ENCODE measurements at places on chromosomes 1 and 21.

DNA sequence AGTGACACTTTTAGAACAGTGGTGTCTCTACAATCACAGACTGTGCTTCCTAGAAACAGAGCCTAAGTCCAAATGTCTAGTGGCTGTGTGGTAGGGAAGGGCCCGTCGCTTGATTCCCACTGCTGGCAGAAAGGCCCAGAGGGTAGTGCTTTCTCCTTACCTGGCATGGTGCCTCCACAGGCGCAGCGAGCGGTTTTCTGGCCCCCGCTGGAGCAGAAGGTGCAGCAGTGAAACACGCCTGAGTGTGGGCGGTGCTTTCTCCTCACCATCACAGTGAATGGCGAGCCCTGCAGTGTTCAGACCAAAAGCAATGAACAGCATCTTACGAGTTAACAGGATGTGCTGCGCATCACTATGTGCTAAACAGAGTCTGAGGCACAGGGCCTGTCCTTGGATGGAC is 8.3 kb downstream of the TRIM45 start:
- no peak for DNase-seq

- no peak for DNase-seq
These were observed 107.5 kb upstream of the CLDN14 start for GRCh38 chr21:36587388-36587787.

GRCh38 chr1:206455289-206455665 is 15.0 kb upstream of the IKBKE start:
- DNase-seq: no peak

- no peak for DNase-seq
These were observed 45.4 kb downstream of the KIF26B start for GRCh38 chr1:245200146-245200545.

GRCh38 chr1:94698356-94698755 is 121.8 kb upstream of the SLC44A3 start:
- DNase-seq: no peak

- no peak for DNase-seq
These were observed 297.2 kb upstream of the PLXNA2 start for GRCh38 chr1:208541225-208541855.

DNA sequence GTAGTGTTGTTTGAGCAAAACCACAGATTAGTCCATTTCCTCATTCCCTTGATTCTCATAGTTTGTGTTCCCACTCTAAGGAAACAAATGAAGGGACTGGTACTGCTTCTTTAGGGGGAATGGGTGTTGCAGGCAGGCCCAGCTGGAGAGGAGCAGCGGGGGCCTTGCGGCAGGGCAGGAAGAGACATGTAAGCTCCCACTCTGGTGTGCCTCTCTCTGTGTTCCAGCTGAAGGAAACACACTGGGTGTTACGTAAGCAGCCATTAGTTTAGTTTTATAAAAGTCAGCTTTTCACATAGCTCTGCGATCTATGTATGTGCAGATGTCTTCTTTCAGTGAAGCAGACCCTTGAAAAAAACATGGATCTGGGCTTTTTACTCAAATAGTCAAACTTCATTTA is 99.5 kb downstream of the CACHD1 start:
- DNase-seq: no peak

DNA sequence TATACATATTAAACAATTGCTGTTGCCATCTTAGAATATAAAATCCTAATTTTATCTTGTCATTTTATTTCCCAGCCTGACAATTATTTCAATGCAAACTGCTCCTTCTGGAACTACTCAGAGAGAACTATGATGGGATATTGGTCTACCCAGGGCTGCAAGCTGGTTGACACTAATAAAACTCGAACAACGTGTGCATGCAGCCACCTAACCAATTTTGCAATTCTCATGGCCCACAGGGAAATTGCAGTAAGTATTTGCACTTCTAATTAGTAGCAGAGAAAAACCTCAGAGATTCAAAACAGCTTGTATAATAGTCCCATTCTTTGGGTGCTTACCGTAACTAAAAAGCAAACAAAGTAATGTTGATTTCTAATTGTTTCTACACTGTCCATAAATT is 167.2 kb downstream of the ADGRL2 start:
- DNase-seq: no peak

GRCh38 chr1:156081917-156082308 is 352 bp downstream of the MEX3A start:
- peak; percentile 16 for DNase-seq

GRCh38 chr1:24364605-24364974 is 45.4 kb downstream of the GRHL3 start:
- no peak for DNase-seq

GRCh38 chr1:198173832-198174231 is 17.0 kb downstream of the NEK7 start:
- no peak for DNase-seq

DNA sequence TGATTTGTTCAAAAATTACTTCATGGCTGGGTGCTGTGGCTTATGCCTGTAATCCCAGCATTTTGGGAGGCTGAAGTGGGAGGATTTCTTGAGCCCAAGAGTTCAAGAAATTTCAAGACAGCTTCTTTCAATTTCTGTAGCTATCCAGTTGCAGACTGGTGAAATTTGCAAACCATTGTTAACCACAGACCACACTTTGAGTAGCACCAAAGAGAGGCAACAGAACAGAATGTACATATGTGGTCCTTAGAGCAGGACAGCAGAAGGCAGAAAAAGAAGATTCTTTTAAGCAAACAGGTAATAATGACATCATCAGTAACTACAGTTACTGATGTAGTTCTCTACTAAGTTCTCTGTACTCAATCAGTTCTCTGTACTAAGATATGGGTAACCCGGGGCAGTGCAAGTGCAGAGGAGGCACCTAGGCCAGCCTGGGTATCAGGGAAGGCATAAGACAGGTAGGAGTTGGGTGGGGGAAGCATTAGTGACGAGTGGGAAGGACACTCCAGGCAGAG is 5.5 kb upstream of the KLF17 start:
- no peak for DNase-seq

- peak; percentile 4 for DNase-seq
These were observed 6.4 kb downstream of the XCL1 start for GRCh38 chr1:168582688-168583336.

DNA sequence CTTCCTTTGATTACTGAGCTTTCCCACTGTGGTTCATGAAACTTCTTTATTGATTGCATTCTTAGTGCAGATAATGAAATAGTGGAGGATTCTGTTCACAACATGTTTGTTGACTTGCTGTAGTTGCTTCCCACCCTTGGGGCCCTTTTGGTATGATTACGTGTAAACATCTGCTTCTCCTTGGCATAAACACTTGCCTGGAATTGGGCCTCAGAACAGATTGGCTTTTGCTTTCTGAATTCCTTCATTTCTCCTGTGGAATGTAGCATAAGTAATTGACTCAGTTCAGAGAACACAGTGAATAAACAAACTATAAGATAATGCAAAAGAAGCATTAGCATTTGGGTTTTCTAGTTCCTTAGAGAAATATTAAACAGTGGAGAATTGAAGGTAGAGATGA is 59.5 kb upstream of the LAMC2 start:
- DNase-seq: peak; percentile 34

DNA sequence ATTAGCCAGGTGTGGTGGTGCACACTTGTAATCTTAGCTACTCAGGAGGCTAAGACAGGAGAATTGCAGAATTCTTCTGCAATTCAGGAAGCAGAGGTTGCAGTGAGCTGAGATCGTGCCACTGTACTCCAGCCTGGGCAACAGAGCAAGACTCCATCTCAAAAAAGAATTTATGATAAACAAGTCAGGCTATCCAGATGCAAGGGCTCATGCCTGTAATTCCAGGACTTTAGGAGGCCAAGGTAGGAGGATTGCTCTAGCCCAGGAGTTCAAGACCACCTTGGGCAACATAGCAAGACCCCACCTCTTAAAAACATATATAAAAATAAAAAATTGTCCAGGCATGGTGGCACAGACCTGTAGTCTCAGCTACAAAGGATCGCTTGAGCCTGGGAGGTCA is 10.5 kb upstream of the CBR3 start:
- DNase-seq: no peak

- peak; percentile 38 for DNase-seq
These were observed 23.7 kb downstream of the UCK2 start for GRCh38 chr1:165851034-165851658.

DNA sequence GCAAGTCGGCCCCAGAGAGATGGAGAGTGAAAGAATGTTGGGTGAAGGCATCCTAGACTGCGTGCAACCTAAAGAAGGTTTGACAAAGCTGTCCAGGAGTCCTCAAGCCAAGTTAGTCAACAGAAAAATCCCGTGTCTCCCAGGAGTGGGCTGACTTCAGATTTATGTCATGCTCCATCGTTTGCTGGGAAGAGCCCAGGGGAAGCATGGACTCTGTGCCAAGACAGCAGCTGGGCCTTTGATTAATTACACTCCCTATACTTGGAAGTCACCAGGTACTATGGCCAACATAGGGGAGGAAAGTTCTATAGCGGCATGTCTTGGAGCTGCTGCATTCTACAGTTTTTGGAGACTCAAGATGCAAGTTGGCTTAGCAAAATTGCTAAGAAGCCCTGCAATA is 247.4 kb downstream of the KAZN start:
- no peak for DNase-seq

DNA sequence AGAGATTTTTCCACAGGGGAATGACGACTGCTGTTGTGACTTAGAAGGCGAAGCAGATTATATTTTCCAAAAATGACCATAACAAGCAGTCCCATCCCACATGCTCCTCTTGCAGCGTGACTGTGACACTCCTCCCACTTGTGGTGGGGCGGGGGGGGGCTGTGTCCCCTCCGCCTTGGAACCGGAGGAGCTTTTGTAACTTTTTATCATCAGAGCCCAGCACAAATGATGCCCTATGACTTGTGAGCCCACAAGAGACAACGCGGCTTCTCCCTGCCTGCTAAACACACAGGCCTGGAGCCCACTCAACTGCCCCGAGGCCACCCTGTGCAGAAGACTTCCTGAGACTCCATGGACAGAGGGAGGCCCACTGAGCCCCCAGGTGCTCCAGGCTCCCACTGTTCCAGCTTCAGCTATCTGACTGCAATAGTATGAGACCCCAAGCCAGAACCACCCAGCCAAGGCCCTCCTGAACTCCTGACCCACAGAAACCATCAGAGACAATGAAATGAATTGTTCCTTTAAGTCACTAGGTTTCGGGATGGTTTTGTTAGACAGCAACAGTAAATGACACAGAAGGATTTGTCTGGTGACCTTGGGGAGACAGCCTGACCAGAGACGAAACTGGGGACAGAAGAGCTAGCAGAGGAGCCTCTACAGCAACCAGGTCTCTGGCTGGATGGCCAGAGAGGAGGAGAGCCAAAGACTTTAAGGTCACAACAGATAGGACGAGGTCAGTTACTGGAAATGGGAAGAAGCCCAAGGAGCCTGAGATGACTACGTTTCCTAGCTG is 58.8 kb downstream of the CAPZB start:
- no peak for DNase-seq

DNA sequence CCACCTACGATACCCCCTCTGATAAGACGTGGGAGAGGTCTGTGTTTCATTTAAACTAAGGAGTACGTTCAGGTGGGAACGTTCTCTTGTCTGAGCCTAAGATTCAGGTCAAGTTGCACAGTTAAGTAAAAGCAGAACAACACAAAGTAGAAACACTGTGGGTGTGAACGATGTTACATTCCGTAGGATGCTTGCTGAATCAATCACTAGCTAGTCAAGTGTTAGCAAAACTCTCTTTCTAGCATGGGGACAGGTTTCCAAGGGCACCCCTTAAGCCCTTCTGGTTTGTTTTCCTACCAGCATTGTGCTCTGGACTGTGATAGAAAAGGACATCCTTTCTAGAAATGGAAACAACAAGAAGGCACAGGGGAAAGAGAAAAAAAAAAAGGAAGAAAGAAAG is 13.3 kb downstream of the C1orf162 start:
- no peak for DNase-seq

DNA sequence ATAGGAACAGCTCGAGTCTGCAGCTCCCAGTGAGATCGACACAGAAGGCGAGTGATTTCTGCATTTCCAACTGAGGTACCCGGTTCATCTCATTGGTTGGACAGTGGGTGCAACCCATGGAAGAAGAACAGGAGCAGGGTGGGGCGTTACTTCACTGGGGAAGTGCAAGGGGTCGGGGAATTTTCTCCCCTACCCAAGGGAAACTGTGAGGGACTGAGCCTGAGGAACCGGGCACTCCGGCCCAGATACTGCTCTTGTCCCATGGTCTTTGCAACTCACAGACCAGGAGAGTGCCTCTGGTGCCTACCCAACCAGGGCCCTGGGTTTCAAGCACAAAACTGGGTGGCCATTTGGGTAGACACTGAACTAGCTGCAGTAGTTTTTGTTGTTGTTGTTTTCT is 307.1 kb downstream of the AMY1C start:
- no peak for DNase-seq

DNA sequence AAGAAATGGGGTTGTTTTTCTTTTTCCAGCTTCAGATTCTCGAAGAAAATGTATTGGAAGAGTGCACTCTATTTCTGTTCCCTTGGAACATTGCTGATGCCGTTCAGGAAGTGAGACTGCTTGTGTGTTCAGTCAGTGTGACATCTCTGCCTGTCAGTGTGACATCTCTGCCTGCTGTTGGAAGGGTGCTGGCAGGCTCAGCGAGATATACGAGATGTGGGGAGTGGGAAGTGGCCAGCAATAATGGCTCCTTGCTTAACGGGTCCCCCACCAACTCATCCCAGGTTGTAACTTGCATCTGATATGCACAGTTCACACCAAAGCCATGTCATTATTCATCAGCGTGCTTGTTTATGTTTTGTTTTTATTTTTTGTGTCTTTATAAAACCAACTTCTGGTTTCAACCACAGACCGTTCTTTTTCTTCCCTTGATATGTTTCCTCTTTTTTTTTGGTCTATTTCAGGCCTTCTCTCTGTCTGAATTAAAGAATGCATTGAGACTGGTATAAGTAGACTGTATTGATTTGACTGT is 145.4 kb downstream of the GALNT2 start:
- no peak for DNase-seq

DNA sequence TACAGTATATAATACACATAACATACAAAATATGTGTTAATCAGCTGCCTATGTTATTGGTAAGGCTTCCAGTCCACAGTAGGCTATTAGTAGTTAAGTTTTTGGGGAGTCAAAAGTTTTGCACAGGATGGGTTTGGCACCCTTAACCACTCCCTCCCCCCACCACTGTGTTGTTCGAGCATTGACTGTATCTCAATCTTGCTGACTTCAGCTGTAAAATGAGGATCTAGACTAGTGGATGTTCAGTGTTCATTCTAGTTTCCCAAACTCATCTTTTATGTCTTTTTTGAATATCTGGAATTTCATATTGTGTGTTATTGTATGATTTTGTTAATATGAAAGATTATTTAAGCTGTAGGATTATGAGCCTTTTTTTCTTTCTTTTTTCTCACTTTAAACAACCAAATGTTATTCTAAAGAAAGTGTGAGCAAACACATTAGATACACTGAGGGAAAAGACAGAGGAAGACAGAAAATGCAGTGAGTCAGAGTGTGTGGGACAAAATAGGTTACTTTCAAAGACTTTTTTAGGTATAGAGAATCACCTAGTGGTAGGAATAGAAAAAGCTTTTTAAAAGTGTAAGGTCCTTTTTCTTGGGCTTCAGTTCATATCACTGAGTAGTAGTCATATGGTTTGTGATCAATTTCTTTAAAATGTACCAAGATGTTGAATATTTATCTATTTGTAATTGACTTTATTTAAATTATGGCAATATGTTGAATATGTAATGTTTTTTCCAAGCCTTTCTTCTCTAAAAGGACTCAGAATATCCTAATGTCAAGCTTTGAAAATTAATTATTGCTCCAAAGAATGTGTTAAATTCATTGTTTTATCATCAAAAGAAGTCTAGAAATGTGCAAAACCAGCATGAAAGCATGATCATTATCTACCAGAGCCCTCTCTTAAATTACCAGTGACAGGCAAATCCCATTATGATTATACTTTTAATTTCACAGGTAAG is 17.9 kb upstream of the CENPF start:
- DNase-seq: peak; percentile 76
